Mammary epithelial cell (primary cell): ENCODE measurements at places on chromosomes 3 and 15. TPM values are rescaled to one million over a fixed set of nuclear protein-coding genes. Genes with fewer than 3 reads are reported as not detected.

DNA sequence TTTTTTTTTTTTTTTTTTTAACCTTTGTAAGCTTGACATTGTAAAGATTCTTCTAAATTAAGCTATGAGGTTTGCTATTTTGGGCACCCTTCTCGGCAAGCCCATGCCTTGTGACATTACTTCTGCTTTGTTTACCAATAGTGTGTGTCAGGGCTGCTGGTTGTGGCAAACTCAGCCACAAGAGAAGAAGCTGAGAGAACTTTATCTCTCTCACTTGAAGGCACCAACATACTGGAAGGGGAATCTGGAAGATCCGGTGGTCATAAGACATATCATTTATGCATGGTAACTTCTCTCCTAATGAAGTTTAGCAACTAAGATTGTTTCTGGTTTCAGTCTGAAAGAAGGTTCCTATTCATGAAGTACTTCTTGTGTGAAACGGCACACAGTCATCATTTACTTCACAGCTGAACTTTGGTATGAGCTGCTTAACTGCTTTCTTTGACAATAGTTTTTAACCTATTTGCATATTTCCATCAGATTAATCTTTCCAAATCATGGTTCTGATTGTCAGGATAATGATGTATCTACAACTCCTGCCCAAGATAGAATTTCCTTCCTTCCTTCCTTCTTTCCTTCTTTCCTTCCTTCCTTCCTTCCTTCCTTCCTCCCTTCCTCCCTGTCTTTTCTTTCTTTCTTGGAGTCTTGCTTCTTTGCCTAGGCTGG, 189.3 kb downstream of the NFKBIZ start:
- no peak for DNase-seq

GRCh38 chr15:93223803-93224202, 134.8 kb upstream of the RGMA start:
- DNase-seq = no peak

DNA sequence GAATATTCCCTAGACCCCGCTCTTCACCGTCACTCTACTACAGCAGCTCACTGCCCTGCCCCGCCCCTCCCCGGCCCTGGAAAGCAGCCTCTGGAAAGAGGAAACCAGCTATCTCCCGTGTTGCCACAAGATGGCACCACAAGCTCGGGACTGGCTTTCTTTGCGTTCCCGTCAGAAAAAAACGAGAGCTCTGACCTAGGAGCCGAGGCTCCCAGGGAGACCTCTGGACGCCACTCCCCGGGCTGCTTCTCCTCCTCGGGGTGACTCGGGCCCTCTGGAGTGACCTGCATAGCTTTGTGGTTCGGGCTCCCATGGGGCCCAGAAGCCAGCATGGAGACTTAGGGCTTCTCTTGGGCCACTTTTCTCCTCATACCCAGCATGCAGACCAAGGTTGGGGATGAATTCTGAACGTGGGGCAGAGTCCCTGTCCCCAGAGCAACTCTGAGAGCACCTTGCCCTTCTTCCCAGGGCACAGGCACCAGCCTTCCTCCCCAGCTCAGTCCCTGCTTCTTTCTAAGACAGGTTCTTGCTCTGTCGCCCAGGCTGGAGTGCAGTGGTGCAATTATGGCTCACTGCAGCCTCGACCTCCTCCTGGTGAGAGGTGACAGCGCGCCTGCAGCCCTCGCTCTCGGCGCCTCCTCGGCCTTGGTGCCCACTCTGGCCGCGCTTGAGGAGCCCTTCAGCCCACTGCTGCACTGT, 19.0 kb downstream of the STOML1 start:
- DNase-seq = peak; percentile 77

- DNase-seq = peak; percentile 75
Measured at GRCh38 chr15:32687556-32687955, 30.2 kb upstream of the GREM1 start.

GRCh38 chr15:52567871-52568600, 794 bp downstream of the ARPP19 start:
- peak; percentile 72 for DNase-seq

DNA sequence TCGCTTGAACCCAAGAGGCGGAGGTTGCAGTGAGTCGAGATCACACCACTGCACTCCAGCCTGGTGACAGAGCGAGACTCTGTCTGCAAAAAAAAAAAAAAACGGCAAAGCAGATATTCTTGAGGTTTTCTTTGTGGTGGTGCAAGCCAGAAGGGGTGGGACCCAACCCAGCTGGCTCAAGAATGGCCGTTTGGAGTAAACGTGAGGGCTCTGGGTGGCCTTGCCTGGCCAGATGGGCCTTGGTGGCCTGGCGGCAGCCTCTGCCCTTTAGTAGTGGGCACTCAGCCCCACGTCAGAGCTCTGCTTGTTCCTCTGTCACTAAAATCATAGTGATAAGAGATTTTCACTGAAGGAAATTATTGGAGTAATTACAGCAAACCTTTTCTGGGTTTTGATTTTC, 50.5 kb downstream of the ATP1B3 start:
- no peak for DNase-seq

ACAN gene
- not detected in 2 replicates for total RNA-seq

SAMMSON gene
- total RNA-seq = not detected

AQP9 gene
- not detected for total RNA-seq
